Astrocyte (in vitro differentiated cells and primary cell): ENCODE measurements at places on chromosomes 3 and 15.

DNA sequence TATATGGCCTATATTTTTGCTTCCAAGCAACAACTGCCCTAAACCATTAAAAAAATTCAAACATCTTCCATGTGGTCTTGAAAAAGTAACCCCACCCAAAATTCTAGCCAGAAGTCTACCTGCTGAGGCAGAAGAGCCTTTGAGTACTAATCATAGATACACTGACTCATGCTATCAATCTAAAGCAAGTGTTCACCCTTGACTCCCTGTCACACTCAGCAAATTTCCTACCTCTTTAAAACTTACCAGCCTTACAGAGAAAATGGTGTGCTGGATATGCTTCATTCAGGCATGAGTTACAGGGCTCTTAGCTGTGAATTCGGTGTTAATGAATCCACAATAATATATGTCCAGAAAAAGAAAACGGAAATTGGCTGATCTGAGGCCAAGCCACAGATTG lies 373.8 kb downstream of the MAGI1 start:
- DNase-seq: no peak

GRCh38 chr3:68483041-68483440 lies 449.3 kb downstream of the TAFA4 start:
- no peak for DNase-seq

DNA sequence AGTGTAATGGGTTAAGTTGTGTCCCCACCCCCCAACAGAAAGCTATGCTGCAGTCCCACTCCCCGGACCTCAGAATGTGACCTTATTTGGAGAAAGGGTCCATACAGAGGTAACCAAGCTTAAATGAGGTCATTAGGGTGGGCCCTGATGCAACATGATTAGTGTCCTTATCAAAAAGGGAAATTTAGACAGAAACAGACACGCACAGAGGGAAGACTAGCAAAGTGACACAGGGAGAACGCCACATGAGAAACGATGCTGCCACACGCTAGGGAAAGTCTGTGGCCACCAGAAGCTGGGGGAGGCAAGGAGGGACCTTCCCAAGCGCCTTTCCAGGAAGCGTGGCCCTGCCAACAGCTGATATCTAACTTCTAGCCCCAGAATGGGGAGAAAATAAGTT lies 65.4 kb downstream of the RPN1 start:
- no peak for DNase-seq

GRCh38 chr15:71052356-71052755 lies 62.9 kb upstream of the THSD4 start:
- peak; percentile 51 for DNase-seq
